ENCODE measurements at places on chromosomes 6 and 20.

DNA sequence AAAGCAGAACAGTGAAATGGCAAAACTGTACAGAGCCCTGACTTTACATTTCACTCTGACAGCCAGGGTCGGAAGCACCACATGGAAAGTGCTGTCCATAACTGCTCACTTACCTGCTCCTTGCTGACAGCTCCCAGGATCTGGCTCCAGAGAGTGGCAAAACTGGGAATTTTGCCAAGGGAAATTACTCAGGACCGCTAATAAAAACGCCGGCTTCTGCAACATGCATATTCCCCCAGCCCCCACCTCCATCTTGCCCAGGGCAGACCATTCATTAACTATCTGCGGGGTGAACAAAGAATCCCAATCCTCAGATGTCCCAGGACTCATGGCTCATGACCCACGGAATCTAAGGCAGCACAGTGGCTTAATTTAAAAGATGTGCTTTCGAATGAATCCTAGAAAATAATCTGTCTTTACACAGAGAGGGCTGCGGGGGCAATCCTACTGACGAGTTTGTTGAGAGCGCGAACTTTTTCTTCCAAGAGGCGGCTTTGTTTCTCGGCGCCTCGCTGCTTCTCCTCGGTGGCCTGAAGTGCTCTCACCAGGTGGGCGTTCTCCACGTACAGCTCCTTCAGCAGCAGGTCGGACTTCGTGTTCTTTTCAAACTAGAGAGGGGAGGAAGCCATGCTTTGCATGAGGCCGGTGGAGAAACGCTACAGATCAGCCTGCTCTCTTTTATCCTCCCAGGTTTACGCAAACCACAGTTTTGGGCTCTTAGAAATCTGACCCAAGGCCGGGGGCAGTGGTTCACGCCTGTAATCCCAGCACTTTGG, 45.8 kb downstream of the GINS1 start:
- no peak for DNase-seq

DNA sequence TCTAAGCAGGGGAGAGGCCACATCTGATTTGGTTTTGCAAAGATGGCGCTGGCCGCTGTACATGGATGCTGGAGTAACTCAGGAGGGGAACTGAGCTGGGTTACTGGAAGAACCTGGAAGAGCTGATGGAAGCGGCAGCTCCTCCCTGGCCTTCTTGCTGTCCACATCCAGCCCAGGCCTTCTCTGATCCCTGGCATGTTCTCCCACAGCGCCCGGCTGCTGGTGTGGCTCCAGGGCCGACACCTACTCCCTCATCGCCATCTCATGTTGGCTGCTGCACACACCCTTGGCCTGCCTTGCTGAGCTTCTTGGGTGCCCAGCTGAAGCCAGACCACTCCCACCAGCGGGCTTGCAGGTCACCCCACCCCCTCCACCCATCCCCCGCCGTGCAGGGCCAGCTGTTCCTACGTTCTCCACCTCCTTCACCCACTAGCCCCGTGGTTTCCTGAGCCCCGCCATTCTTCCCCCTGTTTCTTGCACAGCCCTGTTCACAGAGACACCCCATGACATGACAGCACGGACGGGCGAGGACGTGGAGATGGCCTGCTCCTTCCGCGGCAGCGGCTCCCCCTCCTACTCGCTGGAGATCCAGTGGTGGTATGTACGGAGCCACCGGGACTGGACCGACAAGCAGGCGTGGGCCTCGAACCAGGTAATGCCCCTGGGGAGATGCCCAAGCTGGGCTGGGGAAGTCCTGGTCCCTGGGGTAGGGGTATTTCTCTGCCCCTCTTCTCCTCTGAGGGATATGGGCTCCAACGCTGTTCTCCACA, 28.4 kb downstream of the VSTM2L start:
- DNase-seq, result no peak

- DNase-seq, result no peak
These were observed 349.2 kb downstream of the MAFB start for GRCh38 chr20:40339661-40340449.

DNA sequence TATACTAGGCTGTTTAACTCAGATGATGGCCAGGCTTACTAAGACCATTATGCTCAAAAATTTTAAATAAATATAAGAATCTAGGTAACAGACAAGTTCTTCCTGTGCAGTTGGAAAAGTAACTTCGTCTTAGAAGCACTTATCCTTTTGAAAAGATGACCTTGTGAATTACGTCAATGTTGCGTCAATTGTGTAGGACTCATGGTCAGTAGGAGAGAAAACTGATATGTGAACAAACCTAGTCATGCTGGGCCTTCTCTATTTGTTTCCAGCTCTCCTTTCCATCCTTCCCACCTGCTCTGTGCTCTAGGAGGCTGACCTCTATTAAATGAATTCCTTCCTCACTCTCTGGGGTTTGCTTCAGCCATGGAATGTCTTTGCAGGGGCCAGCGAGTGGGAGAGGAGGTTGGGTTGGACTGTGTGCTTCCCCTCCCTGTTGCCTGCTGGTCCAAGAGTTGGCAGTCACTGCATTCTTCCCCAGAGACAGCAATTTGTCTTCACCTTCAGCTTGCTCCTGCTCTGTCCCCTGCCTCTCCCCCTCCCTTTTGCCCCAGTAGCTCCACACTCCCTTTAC, 128.0 kb upstream of the TNFAIP3 start:
- DNase-seq, result no peak

DNA sequence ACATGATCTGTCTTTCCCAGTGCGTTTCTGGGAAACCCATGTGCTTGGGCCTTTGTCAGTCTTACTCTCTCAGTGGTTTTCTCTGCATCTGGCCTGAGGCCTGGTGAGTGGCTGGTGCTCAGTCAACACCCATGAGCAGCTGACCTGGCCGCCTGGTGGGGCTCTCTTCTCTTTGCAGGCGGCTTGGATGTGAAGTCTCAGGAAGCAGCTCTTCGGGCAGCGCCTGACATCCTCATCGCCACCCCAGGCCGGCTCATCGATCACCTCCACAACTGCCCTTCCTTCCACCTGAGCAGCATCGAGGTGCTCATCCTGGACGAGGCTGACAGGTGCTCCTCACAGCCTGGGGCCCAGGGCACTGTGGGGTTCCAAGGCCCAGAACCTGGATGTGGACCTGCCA, 10.8 kb downstream of the DDX27 start:
- DNase-seq, result no peak

DNA sequence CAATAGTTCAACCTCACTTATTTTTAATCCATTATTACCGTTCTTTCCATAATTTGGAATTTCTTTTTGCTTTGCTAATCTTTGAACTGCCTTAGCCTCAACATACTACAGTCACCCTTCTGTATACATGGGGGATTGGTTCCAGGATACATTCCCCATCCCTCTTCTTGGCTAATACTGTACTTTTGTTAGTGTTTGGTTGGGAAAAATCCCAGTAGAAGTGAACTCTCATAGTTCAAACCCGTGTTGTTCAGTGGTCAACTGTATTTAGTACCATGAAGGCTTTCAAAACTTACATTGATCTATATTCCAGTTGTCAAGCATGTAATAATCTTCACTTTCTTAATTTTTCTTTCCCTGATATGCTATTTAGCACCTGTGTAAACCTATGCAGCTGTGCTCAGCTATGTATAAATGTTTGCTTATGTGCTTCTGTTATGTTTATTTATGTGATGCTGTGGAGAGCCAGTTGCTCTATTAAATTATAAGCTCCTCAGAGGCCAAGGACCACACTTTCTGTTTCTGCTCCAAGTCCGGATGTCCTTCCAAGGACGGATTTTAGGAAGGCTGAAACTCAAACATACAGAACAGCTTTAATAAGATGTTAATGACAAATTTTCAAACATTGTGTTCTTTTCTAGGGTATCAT, 33.3 kb upstream of the LAMA4 start:
- no peak for DNase-seq

DNA sequence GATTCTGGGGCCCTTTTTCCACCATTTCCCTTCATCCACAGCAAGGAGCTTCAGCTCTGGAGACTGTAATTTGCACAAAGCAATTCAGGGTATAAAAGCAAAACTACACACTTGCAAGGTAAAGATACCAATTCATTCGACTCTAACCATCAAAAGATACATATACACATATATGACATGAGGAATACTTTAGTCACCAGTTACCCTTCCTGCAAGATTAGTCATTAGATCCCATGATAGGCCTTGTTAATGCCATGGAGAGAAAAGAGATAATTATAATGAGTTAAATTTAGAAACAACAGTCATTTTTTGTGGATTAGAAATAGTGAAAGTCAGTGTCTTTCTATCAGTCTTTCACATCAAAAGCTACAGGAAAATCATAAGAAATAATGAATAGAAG, 204.2 kb downstream of the KCNQ5 start:
- DNase-seq, result no peak

- no peak for DNase-seq
These were observed 9.6 kb upstream of the FOXF2 start for GRCh38 chr6:1379788-1380147.

Measured in GM04504 (cell line).